AML-193 (cell line): ENCODE measurements at places on chromosomes 6 and 20.

- no peak for DNase-seq
These were observed 240.5 kb downstream of the FARS2 start for GRCh38 chr6:5501837-5502236.

DNA sequence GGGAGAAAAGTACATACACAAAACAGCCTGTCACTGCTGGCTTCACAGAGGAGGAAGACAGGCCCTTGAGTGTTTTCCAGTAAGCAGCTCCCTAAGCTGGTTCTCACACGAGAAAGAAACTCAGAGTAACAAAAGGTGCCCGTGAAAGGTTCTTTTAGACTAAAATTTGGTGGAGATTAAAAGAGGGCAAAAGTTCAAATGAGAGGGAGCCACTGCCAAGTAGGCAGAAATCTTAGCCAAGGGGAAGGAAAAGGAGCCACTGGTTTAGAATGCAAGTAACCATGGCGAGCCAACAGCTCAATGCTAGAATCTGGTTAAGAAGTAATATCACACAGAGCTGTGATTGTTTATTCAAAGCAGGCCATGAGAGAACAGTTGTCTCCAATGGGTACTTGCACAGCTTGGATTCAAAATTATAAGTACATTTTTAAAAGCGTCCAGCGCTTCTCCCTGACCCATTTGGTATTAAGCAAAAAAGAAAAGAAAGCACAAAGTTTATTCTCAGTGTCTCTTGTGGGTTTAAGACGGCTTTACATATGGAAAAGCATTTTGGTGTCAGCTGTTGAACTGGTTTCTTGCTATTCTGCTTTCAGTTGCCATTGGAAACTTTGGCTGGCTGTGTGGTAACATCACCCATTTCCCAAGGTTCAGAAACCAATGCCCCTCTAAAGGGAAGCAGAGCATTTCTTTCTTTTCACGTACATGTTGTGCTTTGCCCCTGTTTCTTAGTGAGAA is 648.5 kb downstream of the RNF144B start:
- DNase-seq, result no peak

GRCh38 chr6:88561034-88561953 is 395.1 kb upstream of the CNR1 start:
- DNase-seq, result no peak

DNA sequence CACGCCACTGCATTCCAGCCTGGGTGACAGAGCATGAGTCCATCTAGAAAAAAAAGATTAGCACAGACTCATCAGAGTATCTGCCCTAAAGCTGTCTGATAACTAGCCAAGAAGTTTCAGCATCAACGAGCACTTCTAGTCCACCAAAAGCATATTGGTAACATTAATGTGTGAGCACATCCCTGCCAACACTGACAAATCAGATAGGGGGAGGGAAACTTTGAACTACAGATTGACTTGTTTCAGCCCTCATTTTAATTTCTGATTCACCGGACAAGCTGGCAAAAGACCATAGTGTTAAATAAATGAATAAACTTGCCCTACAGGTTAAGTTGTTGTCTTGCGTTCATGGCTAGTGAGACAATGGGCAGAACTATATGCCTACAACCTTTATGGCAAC is 7.7 kb upstream of the SEC63 start:
- no peak for DNase-seq

DNA sequence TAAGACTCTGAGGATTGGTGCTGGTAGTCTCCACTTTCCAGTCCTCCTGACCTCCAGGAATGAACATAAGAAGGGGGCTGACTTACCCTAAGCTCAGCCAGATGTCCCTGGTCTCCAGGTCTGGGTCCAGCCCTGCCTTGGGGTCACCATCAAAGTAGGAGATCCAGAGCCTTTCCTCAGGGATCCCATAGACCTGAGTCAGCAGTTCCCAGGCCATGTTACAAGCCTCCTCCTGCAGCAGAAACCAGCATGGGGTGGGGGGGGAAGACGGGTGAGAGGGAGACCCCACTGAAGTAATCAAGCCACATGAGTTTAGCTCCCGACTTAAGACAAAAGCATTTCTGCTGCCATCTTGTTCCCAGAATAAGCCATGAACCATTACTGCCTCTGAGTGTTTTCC is 1.8 kb downstream of the AARS2 start:
- no peak for DNase-seq

- no peak for DNase-seq
These were observed 5.6 kb downstream of the SPATA2 start for GRCh38 chr20:49909499-49910339.
